ENCODE measurements at places on chromosomes 12 and 14.

- DNase-seq, result peak; percentile 21
Measured at GRCh38 chr14:106843951-106844483, 1317.6 kb downstream of the TMEM121 start.

DNA sequence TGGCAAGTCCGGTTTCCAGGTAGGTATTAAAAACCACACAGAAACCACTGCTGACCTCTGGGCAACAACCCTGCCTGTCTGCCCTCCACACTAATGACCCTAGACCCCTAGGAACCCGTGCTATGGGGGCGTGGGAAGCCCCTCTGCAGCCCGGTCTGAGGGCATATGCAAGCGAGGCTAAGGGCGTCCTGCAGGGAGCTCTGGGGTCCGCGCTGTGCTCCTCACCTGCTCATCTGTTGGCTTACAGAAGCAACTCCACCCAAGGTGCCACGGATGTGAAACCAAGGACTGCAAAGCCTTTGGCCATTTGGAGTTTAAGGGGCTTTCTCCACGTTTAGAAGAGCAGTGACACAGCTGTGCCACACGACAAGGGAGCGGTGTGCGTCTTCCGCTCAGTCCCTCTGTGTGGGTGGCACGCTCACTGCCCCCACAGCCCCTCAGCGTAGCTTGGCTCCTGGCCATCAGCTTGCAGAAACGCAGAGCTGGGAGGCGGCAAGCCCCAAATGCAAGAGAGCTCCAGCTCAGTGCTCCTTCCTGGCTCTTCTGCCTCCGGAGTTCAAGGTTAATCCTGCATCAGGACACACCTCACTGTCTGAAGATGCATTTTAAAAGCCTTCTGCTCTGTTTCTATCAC is 18.4 kb downstream of the AMN start:
- no peak for DNase-seq

DNA sequence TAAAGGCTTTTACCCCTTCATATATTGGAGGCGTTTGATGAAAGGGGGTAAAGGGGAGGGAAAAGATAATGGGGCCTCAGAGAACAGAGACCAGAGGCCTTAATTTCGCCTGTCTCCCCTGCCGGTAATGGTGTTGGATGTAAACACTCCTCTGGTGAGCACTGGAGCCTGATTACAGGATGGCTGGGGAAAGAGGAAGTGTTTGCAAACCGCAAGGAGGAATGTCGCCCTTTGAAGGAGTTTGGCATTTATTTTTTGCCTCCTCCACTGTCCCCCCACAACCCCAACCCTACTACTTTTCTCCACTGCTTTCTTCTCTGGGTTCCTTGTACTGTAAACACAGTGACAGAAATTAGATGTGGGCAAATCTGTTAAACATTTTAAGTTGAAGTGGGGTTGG is 211.9 kb upstream of the TBX3 start:
- no peak for DNase-seq

DNA sequence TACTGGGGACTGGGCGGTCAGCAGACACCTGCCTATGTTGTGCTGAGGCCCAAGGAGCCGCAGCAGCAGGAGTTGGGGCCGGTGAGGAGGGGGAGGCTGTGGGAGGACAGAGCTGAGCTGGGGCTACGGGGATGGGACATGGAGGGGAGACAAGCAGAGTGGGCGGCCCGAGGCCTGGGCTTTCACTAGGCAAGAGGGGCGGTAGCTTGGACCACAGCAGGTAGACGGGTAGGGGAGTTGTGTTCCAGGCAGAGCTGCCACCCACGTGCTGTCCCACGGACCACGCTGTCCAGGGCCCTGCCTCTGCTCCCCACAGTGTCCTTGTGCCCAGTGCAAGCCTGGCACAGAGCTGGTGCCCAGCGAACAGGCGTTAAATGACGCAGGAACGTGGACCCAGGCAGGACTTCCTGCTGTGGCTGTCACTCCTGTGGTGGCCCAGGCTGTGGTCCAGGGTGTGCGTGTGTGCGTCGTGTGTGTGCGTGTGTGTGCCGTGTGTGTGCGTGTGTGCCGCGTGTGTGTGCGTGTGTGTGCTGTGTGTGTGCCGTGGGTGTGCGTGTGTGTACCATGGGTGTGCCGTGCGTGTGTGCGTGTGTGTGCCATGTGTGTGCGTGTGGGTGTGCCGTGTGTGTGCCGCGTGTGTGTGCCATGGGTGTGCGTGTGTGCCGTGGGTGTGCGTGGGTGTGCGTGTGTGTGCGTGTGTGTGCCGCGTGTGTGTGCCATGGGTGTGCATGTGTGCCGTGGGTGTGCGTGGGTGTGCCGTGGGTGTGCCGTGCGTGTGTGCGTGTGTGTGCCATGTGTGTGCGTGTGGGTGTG is 6.8 kb downstream of the CEP170B start:
- no peak for DNase-seq

Measured in CD14-positive monocyte (primary cell).